ENCODE measurements at places on chromosomes 1 and 21.

GRCh38 chr1:193609592-193609991, 423.2 kb upstream of the B3GALT2 start:
- DNase-seq = no peak

DNA sequence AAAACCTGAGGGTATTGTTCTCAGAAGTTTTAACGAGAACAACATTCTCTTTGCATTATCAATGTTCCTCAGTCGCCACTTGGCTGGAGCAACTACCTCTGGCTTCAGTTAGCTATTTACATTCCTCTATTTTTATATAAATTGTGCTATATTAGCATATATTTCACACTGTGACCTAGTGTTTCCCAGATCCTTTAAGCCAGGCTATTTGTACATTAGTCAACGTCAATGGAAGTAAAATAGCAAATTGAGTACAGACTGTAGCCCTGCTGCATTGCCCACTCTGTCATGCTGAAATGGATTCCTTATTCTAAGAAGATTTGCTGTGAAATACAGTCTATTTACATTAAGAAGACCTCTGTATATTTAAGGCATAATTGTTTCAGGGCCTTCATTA, 213.8 kb downstream of the ROR1 start:
- DNase-seq = no peak

- DNase-seq = no peak
Measured at GRCh38 chr1:42333662-42334239, 1.3 kb downstream of the FOXJ3 start.

- no peak for DNase-seq
Measured at GRCh38 chr1:87167157-87167789, 161.4 kb upstream of the LMO4 start.
